Stimulated activated CD8-positive, alpha-beta memory T cell treated with anti-CD3 and anti-CD28 coated beads, Interleukin-4, amount 100 ng/mL, for 4 hours (primary cell): ENCODE measurements at places on chromosomes 12 and 14.
A peak's percentile ranks its signal among the peaks of the same experiment; 100 is the strongest.

DNA sequence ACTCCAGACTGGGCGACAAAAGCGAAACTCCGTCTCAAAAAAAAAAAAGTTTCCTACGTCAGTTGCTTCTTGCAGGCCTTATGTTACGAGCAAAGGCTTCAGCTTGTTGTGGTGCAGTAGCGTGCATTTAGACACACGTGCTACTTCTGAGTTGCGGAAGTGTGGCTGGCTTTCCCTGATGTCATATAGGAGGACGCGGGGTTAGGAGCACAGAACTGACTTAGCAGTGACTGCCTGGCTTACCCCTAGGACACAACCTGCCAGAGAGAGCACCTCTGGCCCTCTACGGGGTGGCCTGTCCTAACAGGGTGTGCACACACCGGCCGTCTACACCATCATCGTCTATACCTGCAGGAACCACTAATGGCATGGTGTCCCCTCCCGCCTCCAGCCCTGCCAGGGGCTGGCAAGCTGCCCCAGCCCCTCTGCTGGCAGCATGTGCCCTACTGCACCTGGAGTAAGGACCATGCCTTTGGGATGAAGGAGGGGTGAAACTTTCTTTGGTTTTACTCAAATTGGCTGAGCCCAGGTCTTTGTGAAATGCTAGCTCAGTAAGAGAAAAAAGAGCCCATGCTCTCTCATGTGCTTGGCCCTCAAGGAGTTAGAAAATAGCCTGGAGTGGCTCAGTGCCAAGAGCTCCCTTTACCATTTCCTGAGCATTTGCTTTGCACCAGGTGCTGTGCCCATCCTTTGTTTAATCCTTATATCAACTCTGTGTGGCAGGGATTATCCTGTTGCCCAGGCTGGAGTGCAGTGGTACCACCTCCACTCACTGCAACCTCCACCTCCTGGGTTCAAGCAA lies 1.7 kb upstream of the GPR68 start:
- DNase-seq = no peak

DNA sequence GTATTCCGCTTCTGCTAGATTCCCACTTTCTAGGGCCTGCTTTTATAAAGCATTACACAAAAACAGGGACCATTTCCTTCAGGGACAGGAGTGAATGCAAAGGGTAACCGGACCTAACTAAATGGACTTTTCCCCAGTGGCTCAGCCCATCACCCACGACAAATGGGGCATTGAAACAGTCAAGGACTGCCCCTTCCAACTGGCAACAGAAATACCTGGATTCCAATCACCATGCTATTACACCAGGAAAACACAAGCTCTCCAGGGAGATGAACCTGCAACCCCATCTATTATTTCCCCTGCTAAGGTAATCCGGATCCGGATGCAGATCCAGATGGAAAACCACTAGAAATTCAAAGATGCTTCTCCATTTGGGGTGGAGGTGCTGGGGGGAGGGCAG lies 1.0 kb downstream of the MPHOSPH9 start:
- DNase-seq = no peak

DNA sequence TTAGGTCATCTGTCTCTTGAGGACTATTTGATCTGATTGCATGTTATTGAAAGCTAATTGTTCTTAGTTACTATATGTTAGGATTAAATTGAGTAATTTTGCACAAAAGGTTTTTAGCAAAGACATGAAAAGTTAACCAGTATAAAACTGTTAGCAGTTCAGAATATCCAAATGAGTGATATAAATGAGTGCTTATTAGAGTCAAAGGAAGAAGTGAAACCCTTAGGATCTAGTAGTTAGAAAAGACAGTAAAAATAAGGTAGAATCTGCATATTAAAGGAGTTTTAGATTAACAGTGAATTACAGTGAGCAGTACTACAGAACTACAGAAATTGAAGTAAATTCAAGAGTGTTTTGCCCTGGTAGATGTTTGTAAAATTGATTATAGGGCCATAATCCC lies 12.4 kb downstream of the RAP1B start:
- no peak for DNase-seq

DNA sequence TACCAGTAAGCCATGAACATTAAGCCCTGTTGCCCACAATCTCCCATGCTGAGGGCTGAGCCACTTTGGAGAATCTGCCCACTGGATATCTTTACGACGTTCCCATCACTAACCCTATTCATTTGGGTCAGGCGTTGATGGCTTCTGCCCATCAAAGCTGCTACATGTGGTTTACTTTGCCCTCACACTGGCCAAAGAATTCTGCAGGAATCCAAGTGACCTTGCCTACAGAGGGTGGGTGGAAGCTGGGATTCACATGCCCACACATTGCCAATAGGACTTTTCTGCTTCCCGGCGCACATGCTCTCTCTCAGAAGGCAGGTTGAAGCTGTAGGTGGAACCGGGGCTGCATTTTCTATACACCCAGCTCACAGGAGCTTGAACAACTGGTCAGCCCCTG lies 28.3 kb downstream of the OAS2 start:
- no peak for DNase-seq

DNA sequence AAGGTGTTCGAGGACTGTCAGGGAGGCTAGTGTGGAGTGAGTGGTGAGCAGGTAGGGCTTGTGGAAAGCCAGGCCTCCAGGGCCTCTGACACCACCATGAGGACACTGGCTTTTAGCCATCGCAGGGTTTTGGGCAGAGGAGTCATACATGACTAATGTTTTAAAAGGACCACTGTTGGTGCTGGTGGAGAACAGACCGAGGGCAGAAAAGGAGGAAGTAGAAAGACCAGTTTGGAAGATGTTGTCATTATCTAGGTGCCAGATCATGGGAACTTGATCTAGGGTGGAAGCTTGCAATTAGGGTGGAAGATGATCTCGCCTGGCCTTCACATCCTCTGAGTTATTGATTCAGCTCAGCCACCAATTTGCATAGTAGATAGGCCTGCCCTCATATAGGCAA lies 144.2 kb downstream of the C12orf75 start:
- DNase-seq = no peak

GRCh38 chr12:73656375-73656774 lies 881.3 kb upstream of the ATXN7L3B start:
- no peak for DNase-seq

DNA sequence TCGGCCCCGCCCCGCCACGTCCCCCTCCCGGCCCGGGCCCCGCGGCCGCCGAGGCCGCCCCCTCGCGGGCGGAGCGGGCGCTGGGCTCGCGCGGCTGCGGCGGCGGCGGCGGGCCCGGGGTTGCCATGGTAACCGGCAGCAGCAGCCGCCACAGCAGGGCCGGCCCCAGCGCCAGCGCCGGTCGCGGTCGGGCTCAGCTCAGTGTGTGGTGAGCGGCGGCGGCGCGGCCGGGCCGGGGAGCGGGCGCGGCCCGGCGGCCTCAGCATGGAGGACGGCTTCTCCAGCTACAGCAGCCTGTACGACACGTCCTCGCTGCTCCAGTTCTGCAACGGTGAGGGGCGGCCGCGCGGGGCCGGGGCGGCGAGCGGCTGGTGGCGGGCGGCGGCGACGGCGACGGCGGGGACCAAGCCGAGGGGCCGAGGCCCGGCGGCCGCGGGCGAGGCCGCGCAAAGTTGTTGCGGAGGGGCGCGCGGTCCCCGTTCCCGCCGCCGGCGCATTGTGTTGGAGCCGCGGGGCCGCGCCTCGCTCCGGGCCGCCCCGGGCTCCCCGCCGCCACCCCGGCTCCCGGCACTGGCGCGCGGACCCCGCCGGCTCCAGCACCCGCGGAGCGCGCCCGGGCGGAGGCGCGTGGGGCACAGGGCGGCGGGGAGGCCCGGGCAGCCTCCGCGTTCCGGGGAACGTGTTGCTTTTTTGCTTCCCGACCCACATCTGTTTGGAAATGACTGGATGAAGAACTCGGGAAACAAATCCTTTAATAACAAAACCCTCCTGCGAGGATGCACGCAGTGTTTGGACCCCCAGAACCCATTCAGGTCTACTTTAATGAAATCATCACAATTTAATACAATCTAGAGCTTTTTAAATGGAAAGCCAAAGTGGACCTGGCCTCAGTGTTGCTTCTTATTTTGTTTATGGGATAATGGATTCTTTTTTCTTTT lies at the start of gene EML1:
TSS of gene EML1 (plus strand) at position 201 of the 938 bp plus-strand sequence. CDS start at position 265, 64 bp downstream.
- DNase-seq = peak; percentile 12

DNA sequence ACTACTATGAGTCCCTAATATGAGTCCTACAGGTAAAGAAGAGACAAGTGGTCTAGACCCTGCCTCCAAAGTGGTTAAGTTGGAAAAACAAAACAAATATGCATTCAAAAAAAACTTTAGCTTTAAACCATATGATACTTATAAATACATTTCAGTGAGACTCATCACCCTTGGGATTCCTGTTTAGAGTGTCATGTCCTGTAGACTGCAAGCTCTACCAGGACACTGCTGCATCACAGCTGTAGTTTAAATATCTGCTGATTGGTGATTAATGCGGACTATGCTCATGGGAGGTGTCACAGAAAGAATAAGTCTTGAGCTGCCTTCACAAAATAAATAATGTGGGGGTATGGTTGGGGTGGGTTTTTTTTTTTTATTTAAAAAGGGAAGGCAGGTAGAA lies 8.8 kb upstream of the LGR5 start:
- DNase-seq = no peak

DNA sequence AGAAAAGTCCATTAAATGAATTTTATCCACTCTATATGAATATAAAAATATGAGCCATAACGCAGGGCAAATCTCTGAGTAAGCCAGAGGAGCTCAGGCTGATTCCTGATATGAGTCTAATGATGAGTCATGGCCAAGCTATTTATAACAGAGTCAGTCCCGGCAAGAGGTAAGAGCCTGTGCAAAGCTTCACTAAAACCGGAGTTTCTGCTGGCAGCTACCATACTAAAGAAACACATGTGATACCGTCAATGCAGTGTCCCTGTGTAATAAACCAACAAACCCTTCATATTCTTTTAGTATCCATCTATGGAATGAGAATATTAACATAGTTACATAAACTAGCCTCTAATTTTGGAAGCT lies 319.4 kb downstream of the KCNC2 start:
- DNase-seq = no peak

DNA sequence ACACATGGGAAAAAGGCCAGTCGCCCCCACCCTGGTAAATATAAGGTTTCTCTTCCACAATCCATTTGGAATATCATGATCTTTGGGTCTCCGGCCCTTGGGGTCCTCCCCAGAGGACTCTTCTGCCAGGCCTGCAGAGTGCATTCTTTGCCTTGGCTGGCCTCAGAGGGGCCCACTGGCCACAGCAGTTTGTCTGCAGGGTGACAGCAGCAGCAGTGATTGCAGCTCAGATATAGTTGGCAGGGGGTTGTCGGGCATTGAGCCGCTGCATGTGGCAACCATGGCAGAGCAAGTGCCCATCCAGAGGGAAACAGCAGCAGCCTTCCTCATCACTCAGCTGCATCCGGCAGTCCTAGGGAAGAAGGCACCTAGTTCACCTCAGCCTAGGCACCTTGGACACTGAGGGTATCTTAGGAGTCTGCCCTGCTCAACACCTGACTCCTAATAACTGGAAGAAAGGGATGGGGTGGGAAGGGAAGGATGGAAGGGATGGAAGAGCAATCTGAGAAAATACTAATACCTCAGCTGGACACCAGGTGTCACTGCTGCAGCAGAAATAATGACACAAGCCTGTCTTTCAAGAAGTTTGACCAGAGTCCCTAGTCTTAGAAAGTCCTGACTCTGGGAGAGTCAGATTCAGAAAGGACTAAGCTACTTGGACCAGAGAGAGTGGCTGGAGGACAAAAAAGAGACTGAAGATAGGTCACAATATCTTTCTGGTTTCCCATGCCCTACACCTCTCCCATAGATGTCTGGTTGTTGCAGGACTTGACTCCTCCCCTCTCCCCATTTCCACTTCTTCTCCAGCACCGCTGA lies 8.9 kb downstream of the AJUBA start:
- no peak for DNase-seq

DNA sequence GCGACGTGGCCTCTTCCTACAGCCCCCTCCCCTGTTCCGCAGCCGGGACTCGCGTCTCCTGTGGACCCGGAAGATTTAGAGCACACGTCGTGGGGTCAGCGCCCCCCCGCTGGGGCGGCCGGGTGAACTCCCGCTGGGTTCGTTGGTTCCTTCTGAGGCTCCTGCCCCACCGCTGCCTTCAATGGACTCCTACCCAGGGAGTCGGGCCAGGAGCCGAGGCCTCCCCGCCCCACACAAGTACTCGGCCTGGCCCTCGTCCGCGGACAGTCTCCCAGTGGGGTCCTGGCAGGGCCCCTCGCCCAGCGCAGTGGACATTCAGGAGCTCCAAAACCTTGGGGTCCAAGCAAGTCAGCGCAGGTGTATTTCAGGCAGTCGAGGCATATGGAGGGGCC lies 1.2 kb downstream of the MMP17 start:
- no peak for DNase-seq

- DNase-seq = no peak
Observed at GRCh38 chr14:21343035-21343794, 40.6 kb downstream of the SUPT16H start.

GRCh38 chr14:30214461-30215090 lies 286.9 kb upstream of the PRKD1 start:
- no peak for DNase-seq

GRCh38 chr12:95646781-95647190 lies 95.5 kb upstream of the USP44 start:
- DNase-seq = no peak

- DNase-seq = no peak
Observed at GRCh38 chr12:76874491-76875190, 4.2 kb downstream of the CSRP2 start.

DNA sequence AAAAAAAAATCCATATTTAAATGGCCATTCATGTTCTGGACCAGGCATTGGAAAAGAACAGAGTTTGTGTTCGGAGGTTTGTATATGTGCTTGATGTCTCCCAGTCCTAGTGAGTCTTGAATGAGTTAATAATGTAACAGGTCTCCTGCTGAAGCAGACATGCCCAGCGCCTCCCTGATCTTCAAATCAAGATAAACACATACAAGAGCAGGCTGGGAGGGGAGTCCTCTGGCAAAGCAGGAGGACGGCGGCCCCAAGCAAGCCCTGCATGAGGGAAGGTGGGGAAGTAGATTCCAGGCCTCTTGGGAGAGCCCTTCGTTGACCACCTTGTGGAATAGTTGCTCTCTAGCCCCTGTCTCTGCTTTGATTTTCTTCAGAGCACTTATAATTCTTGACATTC lies 156.3 kb downstream of the ZFP36L1 start:
- DNase-seq = no peak

DNA sequence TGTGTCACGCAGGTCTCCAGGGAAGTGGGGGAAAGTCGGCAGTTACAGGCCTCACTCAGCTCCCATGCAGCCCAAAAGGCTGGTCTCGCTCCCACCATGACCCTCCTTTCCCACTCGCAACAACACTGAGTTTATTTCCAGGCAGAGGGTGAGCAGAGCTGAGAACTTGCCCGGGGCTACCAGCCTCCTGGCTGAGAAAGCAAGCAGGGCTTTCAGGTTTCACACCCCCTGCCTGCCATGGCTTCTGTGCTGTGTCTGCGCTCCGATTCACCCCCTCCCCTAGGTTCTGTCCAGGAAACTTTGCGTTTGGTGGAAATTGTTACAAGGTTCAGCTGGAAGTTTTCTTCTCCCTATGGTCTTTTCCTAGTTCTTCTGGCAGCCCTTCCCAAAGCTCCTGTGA lies 17.1 kb downstream of the OR10G2 start:
- no peak for DNase-seq

GRCh38 chr14:38623661-38624060 lies 367.8 kb upstream of the CLEC14A start:
- no peak for DNase-seq
